ENCODE measurements at places on chromosomes 16 and 17. TPM values are rescaled to one million over a fixed set of nuclear protein-coding genes. Genes with fewer than 3 reads are reported as not detected.

The DNAAF8 gene
- total RNA-seq: 0.36 TPM

GRCh38 chr16:61831351-61831917 is 204.8 kb downstream of the CDH8 start:
- DNase-seq: no peak

The DRG2 gene
- 25.7 TPM for total RNA-seq

The CA7 gene
- not detected for total RNA-seq

The GNAO1 gene
- 3.4 TPM for total RNA-seq

The TP53I13 gene
- total RNA-seq: 42.1 TPM

The LYRM9 gene
- total RNA-seq: 2.5 TPM

The SLC5A11 gene
- not detected for total RNA-seq

The ZNF213 gene
- total RNA-seq: 2.0 TPM

DNA sequence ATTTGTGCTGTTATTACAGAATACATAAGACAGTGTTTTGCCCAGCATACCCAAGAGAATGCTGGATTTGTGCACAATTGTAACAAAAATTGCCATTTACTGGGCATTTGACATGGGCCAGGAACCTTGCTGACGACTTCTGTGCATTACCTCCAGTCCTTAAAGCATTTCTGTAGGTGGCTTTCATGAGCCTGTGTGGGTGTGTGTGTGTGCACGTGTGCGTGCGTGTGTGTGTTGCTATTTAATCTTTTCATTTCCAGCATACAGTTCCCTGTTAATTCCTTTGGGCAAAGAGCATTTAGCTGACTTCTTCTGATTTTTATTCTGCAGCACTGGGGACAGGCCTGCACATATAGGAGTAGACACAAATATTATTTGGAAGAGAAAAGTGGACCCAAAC is 134.4 kb downstream of the CYLD start:
- no peak for DNase-seq

The XAF1 gene
- total RNA-seq: 28.1 TPM

GRCh38 chr16:72199761-72200337 is 27.9 kb upstream of the PMFBP1 start:
- no peak for DNase-seq
